Heart left ventricle (tissue), 16 donors: ENCODE measurements at places on chromosomes 6 and 20. TPM values are rescaled to one million over a fixed set of nuclear protein-coding genes. Genes with fewer than 3 reads are reported as not detected.

DNA sequence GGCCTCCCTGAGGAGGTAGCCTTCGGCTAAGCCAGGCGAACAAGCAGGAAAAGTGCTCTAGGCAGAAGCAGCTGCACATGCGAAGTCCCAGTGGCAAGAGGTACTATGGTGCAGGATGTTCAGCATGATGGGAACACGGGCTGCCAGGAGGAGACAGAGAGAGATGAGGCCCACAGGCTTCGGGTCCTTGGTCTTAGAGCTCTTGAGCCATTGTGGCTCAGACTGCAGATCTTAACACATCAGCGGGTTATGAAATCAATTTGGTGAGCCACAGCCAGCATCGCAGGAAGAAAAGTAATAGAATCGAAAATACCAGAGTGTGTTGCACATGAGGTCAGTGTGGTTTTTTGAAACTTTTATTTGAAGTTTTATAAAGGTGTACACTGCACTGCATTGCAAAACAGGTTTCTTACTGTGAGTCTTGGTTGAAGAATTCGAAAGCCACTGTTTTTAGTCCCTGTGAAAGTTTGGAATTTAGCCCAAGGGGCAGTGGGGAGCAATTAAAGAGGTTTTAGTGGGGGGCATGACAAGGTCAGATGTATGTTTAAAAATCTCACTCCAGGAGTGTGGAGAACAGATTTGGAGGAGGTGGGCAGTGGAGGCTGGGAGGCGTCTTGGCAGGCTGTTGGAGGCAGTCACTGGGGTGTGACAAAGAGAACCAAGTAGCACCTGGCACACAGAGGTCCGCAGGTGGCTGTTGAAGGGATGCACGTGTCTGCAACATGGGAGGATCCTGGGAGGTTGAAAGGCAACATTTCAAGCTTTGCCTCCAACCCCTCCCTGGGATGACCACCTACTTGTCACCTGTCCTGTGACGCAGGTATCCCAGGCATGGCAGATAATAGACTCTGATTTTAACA, 69.3 kb downstream of the EYA2 start:
- no peak for DNase-seq

- no peak for DNase-seq
Observed at GRCh38 chr6:42118162-42119001, 24.0 kb downstream of the C6orf132 start.

GRCh38 chr20:57325632-57326356, 3.8 kb upstream of the SPO11 start:
- no peak for DNase-seq

GRCh38 chr6:152503546-152503945, 133.6 kb downstream of the SYNE1 start:
- DNase-seq, result no peak

- no peak for DNase-seq
Observed at GRCh38 chr20:57457243-57458095, 66.3 kb downstream of the RBM38 start.

- no peak for DNase-seq
Observed at GRCh38 chr6:5379647-5380242, 118.4 kb downstream of the FARS2 start.

GRCh38 chr6:27471365-27472115, 1.4 kb downstream of the ZNF184 start:
- no peak for DNase-seq

- DNase-seq, result no peak
Observed at GRCh38 chr6:105981002-105981887, 104.9 kb upstream of the PRDM1 start.

- no peak for DNase-seq
Observed at GRCh38 chr20:21656308-21657067, 49.0 kb upstream of the PAX1 start.

Gene GPR6
- not detected for total RNA-seq

Gene CD93
- 52.3 TPM for total RNA-seq

Gene RWDD2A
- total RNA-seq, result 3.4 TPM

Gene TAP2
- total RNA-seq, result 12.6 TPM
